Small intestine (tissue), 16 donors: ENCODE measurements at places on chromosomes 4 and X. TPM values are rescaled to one million over a fixed set of nuclear protein-coding genes. Genes with fewer than 3 reads are reported as not detected.

DNA sequence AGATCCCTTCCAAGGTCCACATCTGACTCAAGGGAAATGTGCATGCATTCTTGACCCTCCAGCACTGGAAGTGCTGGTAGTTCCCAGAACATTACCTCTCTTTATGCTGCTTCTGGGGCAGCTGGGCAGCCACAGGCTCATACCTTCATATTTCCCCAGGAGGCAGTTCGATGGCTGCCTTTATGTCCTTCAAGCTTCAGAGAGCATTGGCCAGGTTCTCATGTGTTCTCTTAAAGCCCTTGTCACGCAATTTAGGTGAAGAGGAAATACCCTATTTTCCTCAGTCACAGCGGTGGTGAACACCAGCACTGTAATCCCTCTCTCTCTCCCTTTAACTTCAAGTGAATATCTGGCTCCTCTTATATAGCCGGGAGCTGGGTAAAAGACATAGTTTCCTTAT is 134.3 kb downstream of the MID1IP1 start:
- DNase-seq: no peak

- no peak for DNase-seq
Measured at GRCh38 chr4:37542706-37543105, 143.5 kb downstream of the RELL1 start.

NWD2 gene
- polyA plus RNA-seq: 0.15 TPM

DNA sequence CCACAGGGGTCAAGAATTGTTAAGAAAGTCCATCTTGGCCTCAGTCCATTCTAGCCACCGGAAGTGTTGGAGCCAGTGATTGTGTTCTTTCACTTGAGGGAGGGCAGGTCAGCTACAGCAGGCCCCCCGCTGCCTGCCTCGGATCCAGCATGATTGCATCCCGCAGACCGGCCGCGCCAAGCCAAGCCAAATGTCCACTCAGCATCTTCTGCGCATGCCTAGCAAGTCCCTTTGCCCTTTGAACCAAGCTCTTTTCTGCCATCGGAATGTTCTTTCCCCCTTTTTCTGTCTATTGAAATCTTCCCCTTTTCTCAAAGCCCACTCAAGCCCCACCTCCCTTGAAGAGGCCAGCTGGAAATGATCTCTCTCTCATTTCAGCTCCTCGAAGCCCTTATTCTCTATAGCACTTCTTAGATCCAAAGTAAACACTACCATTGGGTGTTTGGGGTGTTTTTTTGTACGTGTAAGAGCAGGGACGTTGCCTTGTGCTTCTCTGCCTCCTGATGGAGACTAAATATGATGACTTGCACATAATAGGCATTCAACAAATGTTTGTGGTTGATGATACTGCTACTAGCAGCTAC is 147.8 kb upstream of the BCOR start:
- no peak for DNase-seq

DCUN1D4 gene
- polyA plus RNA-seq: 11.9 TPM

GRCh38 chr4:80201252-80202151 is 4.2 kb downstream of the PRDM8 start:
- peak; percentile 46 for DNase-seq

GRCh38 chr4:146269228-146269653 is 54.9 kb downstream of the REELD1 start:
- DNase-seq: no peak

GRCh38 chr4:125434136-125434535 is 119.4 kb downstream of the FAT4 start:
- no peak for DNase-seq

DNA sequence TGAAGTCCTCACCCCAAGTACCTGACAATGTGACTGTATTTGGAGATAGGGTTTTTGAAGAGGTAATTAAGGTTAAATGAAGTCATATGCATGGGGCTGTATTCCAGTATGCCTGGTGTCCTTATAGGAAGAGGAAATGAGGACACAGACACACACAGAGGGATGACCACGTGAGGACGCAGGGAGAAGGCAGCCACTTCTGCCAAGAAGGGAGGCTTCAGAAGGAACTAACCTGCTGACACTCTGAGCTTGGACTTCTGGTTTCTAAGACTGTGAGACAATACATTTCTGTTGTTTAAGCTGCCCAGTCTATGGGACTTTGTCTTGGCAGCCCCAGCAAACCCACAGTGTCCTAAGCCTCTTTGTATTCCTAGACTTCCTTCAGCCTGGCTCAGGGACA is 3.0 kb upstream of the SLC2A9 start:
- no peak for DNase-seq

ATP8A1 gene
- 11.4 TPM for polyA plus RNA-seq

DNA sequence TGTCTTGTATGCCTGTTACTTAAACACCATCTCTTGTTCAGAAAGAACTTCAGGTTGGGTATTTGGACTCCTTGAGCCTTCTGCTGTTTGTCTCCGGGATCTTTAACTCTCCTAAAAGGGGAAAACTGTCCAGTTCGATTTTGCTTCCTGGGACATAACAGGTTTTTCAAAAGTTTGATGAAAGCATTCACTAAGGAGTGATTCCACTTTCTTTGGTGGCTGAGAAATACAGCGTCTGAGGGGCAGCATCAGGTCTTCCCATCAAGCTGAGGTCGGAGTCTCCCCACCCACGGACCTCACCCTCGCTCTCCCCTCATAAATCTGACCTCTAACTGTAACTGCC is 1.4 kb downstream of the AFAP1 start:
- no peak for DNase-seq

- DNase-seq: no peak
Measured at GRCh38 chr4:117334451-117335188, 249.2 kb upstream of the TRAM1L1 start.

- DNase-seq: no peak
Measured at GRCh38 chrX:27660878-27661277, 70.7 kb downstream of the DCAF8L2 start.

PPP1R3F gene
- 1.9 TPM for polyA plus RNA-seq

UNC5C gene
- 2.9 TPM for polyA plus RNA-seq

EXOC1L gene
- not detected for polyA plus RNA-seq

DNA sequence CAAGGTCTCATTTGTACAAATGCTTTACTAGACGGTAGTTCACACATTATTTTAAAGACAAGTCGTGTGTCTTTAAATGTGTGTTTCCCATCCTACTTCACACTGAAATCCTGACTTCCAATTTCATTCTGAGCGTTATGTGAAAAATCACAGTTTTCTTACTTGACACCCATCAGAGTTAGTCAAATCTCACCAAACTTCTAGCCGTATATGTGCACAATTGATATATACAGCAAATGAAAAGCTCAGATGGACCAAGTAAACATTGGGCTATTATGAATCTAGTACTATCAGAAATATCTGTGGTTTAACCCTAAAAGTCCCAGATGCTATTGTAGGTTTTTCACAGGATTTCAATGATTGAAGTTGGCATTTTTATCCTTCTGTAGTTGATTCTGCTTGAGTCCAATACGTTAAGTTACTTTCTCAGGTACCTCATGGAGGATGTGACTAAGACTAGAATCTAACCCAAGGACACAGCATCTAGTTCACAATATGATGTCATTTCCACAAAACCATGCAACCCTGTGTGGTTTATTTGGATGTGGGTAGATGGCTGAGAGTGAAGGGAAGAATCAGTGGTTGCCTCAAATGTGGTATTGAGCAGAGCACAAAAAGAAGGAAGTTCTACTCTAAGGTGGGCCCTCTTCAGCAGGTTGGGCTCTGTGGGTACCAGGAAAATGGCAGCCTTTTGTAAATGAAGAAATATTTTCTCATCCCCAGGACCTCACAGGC is 22.1 kb upstream of the TRIM60 start:
- DNase-seq: no peak

DNA sequence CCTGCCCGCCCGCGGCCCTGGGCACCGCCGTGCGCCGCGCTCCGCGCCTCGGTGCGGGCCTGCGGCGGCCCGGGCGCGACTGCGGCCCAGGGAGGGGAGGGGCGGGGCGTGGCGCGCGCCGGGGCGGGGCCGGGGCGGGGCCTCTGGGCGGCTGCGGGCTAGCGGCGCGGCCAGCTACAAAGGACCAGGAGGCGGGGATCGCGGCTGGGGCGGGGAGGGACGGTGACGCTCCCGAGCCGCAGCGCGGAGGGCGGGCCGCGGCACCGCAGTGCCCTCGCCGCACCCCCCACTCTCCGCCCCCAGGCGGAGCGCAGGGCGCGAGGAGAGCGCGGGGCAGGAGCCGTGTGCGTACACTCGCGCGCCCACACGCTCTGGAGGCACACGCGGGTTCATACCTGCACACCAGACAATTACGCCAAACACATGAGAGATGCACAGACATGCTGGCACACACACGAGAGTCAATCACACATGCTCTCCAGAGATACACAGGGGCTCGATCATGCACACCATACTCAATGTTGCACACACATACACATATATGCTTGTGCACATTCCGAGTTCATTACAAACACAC is at the start of gene CRMP1:
CRMP1 (minus strand) TSS at position 83 of the 577 bp plus-strand sequence. CDS start 117 bp downstream, outside the sequence.
- no peak for DNase-seq

DNA sequence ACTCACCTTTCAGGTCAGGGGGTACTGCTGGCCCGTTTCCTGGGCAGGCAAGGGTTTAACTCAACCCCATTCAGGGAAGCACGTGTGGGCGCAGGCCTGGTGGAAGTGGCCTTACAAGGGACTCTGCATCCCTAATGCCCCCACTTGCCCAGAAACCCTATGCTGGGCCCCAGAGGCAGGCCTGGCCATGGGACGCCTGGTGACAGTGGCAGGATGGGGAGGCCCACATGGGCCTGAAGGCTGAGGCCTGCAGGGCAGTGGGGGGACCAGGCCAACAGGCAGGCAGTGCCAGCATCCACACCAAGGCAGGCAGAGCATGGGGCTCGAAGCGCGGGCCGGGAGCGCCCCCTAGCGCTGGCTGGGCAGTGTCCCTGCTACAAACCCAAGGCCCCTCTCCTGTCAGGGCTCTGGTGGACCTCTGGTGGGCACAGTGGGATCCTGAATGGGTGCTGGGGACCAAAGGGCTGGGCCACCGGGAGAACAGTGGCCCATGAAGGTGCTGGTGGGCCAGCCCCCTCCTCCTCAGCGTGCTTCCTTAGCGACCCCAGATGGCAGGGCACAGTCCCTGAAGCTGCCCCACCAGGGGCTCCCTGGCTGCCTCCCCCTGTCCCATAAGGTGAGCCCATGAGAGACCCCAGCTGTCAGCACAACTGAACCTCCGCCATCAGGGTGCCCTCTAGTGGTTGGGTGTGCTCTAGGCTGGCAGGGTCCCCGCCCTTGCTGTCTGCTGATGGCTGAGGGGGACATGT is 16.8 kb downstream of the FGFR3 start:
- peak; percentile 71 for DNase-seq

FAM53A gene
- polyA plus RNA-seq: 1.1 TPM

GRCh38 chr4:80989921-80990544 is 40.5 kb upstream of the BMP3 start:
- peak; percentile 77 for DNase-seq

GRCh38 chr4:179307297-179308136 is 1865.3 kb upstream of the AGA start:
- peak; percentile 2 for DNase-seq

VCX3B gene
- polyA plus RNA-seq: not detected

DNA sequence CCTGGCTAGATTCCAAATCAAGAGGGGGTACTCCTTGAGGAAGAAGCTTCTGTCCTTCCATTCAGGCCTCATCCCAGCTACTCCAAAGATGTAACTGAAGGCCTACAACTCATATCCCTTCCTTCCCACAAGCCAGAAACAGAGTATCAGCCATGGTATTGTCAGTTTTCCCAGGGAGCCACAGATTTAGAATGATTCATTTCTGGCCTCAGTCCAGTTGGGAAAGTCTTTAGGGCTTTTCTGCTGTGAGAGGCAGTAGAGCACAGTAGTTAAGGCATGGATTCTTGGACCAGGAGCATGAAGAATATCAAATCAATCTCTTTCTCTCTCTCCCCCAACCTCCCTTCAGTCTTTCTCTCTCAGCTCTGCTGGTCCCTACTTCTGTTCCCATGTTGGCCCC is 505.0 kb downstream of the BCOR start:
- DNase-seq: no peak

MAGIX gene
- polyA plus RNA-seq: 10.0 TPM

GRCh38 chr4:157204634-157205244 is 15.8 kb upstream of the GRIA2 start:
- peak; percentile 14 for DNase-seq

GRCh38 chr4:151429957-151430570 is 21.1 kb downstream of the FHIP1A start:
- no peak for DNase-seq

SPINK2 gene
- 0.51 TPM for polyA plus RNA-seq

- DNase-seq: no peak
Measured at GRCh38 chr4:152165146-152165545, 370.7 kb downstream of the FBXW7 start.

DNA sequence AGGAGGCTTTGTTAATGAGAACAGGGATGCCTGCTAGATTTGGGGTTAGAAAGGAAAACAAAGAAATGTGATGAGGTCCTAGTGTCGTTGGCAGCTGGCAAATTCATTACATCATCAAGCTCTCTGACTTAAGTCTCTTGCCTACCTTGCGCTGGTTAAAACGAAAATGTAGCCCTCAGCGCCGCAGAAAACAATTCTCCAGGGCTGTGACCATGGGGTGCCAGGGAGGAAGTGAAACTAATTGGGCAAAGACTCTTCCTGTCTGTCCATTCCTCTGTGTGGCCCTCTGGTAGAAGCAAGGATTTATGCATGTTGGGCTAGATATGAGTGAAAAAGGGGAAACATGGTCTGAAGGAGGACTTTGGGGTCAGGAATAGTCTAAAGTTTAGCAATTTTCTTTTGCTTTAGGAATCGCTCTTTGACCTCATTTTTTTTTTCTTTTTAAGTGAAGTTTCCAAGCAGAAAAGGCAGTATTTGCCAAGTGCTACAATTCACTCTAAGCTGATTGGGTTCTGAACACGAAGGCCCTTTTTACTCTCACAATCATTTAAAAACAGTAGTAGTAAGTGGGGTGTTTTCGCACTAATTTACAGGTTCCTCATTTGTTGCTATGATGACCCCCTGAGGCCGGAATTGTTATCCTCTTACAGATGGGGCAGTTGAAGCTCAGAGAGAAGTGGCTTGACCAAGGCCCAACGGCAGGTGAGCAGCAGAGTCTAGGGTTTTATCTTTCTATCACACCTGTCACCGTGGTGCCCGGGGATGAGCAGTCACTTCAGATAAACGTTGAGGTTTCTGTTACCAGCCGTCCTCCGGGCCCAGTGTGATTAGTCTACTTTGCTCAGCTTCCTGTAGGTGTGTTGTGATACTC is 27.3 kb upstream of the CHRNA9 start:
- DNase-seq: peak; percentile 48

SYP gene
- polyA plus RNA-seq: 2.2 TPM

DNA sequence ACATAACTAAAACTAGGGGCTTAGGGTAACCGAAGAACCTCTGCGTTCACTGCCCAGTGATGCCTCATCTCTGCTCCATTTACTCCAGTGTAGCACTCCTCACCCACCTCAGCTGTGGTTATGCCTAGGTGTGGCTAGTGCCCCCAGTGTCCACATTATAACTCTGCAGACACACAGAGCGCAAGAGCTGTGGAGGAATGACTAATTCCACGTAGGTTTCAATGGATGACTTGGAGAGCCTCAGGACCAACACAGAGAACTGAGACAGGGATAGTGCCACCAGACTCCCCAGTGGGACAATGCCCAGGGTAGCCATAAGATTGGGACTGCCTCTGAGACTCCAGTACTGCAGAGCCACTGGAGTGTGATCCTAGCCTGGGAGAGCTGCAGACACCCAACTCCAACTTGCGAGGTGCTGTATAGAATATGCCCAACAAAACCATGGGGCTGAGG is 542.4 kb upstream of the DIPK2B start:
- no peak for DNase-seq
